ENCODE measurements at places on chromosomes 5 and 9.

DNA sequence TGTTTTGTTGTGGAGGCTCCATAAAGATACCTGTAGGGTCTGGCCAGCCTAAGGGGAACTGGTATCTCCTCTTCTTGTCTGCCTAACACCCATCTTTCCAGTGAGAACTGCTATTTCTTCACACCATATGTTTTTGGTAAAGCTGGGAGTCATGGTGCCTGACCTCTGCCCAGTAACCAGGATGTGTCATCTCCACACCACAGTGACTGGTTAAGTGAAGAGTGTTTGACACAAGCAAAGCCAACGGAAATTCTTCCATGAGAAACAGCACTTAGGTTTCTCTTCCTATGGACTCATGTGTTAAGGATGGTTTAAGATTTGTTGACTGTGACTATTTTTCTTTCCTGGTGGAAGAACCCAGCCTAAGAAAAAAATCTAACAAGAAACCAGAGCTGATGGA lies 111.5 kb downstream of the HTR4 start:
- DNase-seq: no peak

DNA sequence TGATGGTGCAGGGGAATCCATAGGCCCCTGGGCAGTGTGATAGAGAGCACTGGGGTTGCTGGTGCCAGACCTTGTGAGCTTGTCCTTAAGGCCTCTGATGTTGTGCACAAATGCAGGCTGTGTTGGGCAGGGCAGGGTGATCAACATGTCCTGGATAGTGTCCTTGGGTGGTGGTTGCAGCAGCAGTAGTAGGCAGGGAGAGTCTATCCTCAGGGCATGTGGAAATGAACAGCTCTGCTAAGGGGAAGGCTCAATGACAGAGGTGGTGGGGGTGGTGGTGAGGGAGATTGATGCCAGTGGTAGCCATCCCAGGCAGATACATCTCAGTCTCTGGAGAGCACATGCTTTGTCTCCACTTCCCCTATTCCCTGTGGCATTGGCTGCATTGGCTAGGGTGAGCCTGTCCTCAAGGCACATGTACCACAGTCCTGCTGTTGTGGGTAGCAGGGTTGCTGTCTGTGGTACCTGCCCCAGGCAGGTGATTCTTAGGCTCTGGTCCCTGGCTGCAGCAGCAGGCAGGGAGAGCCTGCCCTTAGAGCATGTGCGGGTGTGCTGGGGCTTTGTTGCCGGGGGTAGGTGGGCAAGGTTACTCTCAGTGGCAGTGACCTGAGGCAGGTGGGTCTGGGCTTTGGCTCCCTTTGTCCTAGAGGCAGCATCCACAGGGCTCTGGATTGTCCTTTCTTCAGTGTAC lies 111.1 kb downstream of the WDR70 start:
- no peak for DNase-seq

DNA sequence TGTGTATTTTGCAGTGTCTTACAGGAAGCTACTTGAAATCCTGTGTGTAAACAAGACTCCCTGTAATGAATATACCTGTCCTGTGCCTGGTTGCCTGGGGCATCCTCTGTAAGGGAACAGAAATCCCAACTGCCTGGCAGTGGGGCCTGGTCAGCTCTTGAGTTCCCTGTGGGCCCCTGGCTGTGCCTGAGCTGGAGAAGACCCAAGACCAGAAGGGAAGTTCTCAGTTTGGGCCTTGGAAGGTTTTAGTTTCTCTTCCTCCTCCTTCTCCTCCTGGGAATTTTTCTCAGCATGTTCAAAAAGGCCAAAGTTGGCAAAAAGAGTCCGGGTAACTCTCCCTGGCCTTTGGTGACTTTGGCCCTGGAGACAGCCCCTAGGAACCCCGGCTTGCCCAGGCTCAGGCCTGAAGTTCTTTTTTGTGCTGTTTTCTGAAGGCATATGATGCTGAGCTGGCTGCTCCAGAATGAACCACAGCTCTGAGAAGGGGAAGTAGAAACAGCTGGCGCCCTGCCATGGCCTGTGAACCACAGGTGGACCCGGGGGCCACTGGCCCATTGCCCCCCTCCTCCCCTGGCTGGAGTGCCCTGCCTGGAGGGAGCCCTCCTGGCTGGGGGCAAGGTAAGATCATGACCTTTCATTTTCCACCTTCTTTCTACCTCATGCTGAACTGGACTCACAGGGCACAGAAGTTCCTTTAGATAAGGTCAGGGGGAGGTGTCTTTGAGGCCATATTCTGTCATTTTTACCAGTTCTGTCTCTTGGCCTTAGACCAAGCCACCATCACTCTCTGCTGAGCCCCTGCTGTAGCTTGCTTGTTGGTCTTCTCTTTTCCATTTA lies 5.8 kb downstream of the TMEM268 start:
- DNase-seq: no peak

GRCh38 chr5:136058039-136058971 lies 29.5 kb downstream of the TGFBI start:
- DNase-seq: peak; percentile 45

DNA sequence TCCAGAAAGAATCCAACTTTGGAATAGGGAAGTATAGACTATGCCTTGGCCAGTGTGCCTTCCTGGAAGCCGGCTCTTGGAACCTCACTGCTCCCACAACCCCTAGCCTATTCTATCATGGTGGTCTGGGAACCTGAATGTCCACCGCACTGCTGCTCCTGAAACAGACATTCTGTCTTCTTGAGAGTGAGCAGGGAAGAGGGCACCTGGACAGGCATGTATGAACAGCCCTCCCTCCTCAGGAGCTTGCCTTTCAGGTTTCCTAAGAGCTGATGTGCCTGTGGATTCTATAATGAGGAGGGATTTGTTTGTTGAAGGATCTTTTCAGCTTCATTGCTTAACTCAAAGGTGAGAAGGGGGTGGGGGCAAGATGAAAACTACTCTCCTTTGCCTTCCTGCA lies 55.1 kb upstream of the XPA start:
- no peak for DNase-seq

DNA sequence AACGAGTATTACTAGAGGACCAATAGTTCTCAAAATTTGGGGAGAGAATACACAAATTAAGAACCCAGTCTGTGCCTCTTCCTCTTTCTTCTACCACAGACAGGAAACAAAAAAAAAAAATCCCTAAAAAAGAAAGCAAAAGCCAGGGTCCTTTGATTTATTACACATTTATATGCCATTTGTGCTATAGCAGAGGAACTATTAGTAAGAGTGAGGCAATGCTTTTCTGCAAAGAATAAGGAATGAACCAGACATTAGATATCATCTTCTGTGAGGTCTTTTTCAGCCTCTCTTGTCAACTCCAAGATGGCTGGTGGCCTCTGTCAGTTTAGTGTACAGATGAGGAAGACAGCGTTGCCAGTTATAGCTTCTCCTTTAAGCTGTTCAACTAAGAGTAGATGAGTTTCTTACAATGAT lies 127.6 kb downstream of the RFX3 start:
- no peak for DNase-seq

DNA sequence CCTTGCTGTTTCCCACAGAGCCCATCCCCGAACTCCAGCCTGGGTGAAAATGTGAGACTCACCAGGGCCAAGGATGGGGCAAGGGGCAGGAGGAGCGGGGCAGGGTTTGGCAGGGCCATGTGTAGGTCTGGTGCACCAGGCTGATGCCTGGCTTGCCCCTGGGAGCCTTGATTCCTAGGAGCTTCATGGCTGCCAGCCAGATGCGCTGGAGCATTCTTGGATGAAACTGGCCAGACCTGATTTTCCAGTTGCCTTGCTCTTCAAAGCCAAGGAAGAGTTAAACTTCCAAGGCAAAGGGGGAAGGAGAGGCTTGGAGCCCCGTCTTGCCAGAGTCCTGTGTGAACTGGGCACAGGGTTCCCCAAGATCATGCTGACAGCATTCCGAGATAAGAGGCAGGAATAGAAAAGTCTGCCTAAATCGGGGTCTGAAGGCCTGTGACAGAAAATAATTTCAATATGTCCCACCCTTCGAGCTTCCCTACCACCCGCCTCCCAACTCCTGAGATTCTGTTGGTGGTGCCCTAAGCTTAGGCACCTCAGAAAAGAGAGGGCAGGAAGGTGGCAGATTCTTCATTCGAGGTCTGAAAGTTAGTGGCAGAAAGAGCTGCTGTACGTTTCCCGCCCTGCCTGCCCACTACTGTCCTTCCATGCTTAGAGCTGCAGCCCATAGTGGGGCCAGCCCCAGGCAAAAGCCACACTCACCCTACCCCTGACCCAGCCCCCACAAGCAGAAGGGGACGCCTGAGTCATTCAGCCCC lies 20.4 kb downstream of the FAT2 start:
- DNase-seq: no peak

GRCh38 chr9:111854799-111855198 lies 41.8 kb upstream of the UGCG start:
- DNase-seq: no peak

All from DMS 273 treated with DMSO at 0.1 percent for 48 hours (cell line).